ENCODE measurements at places on chromosomes 12 and 14.

DNA sequence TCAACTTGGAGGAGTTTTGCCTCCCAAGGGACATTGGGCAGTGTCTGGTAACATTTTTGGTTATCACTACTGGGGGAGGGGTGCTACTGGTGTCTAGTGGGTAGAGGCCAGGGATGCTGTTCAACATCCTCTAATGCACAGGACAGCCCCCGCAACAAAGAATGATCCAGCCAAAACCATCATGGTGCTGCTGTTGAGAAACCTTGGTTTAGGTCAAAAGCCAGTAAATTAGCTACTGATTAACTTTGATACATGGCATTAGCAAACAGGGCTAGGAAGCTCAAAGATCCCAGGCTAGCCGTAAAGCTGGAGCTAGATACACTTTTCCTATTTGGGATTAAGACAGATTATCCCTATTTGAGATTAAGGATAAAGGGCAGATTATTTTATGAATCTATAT lies 8.8 kb downstream of the ALKBH2 start:
- H3K4me3 ChIP-seq: no peak overlapping the region
- no peaks in the 10 kb centered on the region for H3K4me1 ChIP-seq
- no peaks in the 10 kb centered on the region for H3K27me3 ChIP-seq
- H3K36me3 ChIP-seq: peaks cover 2% of the 10 kb centered on the region

- no peak overlapping the region for H3K27ac ChIP-seq
- no peak for DNase-seq
- H3K4me1 ChIP-seq: peaks cover 6% of the 10 kb centered on the region
Observed at GRCh38 chr12:109760930-109761921, 47.6 kb downstream of the FAM222A start.

- H3K36me3 ChIP-seq: no peaks in the 10 kb centered on the region
- DNase-seq: no peak
- no peaks in the 10 kb centered on the region for H3K27me3 ChIP-seq
- H3K4me3 ChIP-seq: no peak overlapping the region
Observed at GRCh38 chr12:45580356-45580969, 149.0 kb upstream of the ARID2 start.

GRCh38 chr12:19288603-19289244 lies 150.6 kb upstream of the AEBP2 start:
- DNase-seq: no peak
- H3K4me1 ChIP-seq: no peaks in the 10 kb centered on the region
- H3K36me3 ChIP-seq: no peaks in the 10 kb centered on the region

- H3K36me3 ChIP-seq: no peaks in the 10 kb centered on the region
- H3K4me1 ChIP-seq: peaks cover 11% of the 10 kb centered on the region
- H3K4me3 ChIP-seq: no peak overlapping the region
- no peak for DNase-seq
- H3K27ac ChIP-seq: no peak overlapping the region
Observed at GRCh38 chr14:100841761-100842403, 16.0 kb downstream of the MEG3 start.

DNA sequence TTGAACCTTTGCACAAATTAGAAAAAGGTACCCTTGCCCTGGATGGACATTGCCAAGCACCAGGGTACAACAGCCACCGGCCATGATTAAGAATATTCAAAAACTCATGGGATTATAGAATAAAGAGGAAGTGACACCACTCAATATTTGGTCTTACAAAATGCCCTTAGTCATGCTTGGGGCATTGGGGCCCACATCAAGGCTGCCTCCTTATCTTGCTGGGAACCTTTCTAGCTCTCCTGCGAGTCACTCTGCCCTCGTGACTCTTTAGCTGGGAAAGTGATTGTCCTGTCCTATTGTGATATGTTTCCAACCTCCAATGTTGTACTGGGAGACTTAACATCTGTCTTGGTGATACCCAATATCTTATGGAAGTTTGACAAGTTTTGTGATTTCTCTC lies 57.8 kb downstream of the GTF2A1 start:
- no peaks in the 10 kb centered on the region for H3K36me3 ChIP-seq
- H3K27ac ChIP-seq: no peak overlapping the region
- no peaks in the 10 kb centered on the region for H3K27me3 ChIP-seq
- no peak for DNase-seq
- peaks cover 1% of the 10 kb centered on the region for H3K4me1 ChIP-seq
- H3K4me3 ChIP-seq: no peak overlapping the region

DNA sequence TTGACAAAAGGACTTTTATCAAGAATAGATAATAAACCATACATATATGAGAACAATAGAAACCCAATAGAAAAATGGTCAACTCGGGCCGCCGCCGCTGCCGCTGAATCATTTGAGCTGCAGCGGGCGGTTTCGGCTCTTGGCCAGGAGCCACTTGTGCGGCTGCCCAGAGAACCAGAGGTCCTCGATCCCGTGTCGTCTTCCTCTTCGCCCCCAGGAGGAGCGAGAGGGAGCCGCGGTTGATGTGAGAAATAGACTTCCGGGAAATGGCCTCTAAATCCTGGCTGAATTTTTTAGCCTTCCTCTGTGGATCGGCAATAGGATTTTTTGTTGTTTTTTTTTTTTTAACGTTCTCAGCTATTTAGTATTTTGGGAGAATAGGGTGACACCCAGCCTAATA lies 44.8 kb downstream of the CPSF6 start:
- no peak overlapping the region for H3K4me3 ChIP-seq
- H3K27ac ChIP-seq: no peak overlapping the region
- H3K36me3 ChIP-seq: no peaks in the 10 kb centered on the region
- H3K4me1 ChIP-seq: no peaks in the 10 kb centered on the region

GRCh38 chr14:58777541-58777979 lies 139.8 kb downstream of the DACT1 start:
- no peaks in the 10 kb centered on the region for H3K27me3 ChIP-seq
- H3K4me1 ChIP-seq: 0 out of 2 replicates have a peak, but pooled peaks cover 2% of the 10 kb centered on the region
- no peak overlapping the region for H3K27ac ChIP-seq
- H3K36me3 ChIP-seq: no peaks in the 10 kb centered on the region
- DNase-seq: no peak

DNA sequence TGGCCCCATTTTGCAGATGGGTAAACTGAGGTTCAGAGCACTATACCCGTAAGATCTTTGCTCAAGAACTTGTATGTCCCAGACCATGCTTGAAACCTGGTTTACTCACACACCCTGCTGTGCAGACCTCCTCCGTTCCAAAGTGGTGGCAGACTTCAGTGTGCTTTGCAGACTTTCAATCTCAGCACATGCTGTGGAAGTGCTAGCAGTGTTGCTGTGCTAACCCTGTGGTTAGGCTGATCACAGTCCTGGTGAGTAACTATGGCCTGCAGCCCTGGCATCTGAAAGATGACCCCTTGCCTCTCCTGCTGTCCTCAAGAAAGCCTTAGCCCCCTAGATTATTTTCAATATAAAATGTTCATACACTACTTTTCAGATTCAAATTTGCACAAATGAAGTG lies 450.6 kb downstream of the DPF3 start:
- H3K4me3 ChIP-seq: no peak overlapping the region
- H3K4me1 ChIP-seq: no peaks in the 10 kb centered on the region
- H3K27me3 ChIP-seq: no peaks in the 10 kb centered on the region
- H3K27ac ChIP-seq: no peak overlapping the region

GRCh38 chr14:20499881-20500280 lies 5.5 kb upstream of the RNASE10 start:
- no peak for DNase-seq
- H3K27me3 ChIP-seq: no peaks in the 10 kb centered on the region
- H3K36me3 ChIP-seq: no peaks in the 10 kb centered on the region
- H3K27ac ChIP-seq: no peak overlapping the region
- H3K4me3 ChIP-seq: no peak overlapping the region

DNA sequence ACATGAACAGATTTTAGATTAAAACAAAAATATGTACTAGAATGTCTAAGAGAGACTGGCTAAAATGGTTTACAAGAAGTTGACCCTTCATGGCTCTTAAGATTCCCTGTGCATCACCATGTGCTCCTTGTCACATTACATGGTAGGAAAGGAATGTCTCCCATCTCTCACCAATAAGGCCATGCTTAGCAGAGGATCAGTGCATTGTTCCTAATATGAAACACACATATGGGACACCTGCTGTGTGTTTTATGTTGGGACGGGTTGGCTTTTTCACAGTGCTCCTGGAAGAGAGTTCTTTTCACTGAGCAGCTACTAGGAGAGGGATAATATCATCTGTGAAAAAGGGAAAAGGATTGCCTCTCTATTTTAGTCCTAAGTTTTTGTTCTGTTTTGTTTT lies 9.6 kb downstream of the PFKM start:
- H3K27ac ChIP-seq: no peak overlapping the region
- H3K27me3 ChIP-seq: no peaks in the 10 kb centered on the region
- H3K4me1 ChIP-seq: no peaks in the 10 kb centered on the region
- H3K4me3 ChIP-seq: no peak overlapping the region
- peaks cover 17% of the 10 kb centered on the region for H3K36me3 ChIP-seq
- DNase-seq: no peak

GRCh38 chr12:14664434-14665023 lies 31.9 kb downstream of the GUCY2C start:
- DNase-seq: no peak
- H3K4me3 ChIP-seq: no peak overlapping the region
- H3K4me1 ChIP-seq: peaks cover 4% of the 10 kb centered on the region
- no peak overlapping the region for H3K27ac ChIP-seq

DNA sequence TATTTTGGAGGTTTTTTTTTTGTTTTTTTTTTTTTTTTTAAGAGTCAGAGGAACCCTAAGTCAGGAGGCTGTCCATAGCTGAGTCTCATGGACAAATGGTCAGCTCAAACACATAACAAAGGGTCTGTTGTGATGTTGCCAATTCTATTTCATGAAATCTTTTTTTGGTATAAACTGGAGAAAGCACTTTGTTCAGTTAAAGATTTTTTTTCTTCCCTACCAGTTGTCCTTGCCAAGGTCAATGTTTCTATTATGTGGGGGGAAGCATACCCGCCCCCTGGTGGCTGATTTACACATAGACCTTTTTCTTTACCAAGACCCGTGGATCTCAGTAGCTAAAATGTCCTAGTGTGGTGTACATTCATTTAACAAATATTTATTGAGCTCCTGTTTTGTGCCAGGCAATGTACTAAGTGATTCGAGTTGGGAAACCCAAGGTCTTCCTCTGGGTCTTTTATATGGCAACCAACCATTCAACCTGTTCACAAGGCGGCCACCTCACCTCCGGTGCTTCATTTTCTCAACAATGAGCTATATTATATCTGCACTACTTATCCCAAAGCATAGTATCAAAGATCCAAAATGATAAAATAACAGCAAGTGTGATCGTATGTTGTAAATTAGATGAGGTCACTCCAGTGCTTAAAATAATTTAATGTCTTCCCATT lies 214.5 kb downstream of the PAH start:
- no peaks in the 10 kb centered on the region for H3K27me3 ChIP-seq
- H3K27ac ChIP-seq: no peak overlapping the region
- no peaks in the 10 kb centered on the region for H3K4me1 ChIP-seq
- no peak overlapping the region for H3K4me3 ChIP-seq

DNA sequence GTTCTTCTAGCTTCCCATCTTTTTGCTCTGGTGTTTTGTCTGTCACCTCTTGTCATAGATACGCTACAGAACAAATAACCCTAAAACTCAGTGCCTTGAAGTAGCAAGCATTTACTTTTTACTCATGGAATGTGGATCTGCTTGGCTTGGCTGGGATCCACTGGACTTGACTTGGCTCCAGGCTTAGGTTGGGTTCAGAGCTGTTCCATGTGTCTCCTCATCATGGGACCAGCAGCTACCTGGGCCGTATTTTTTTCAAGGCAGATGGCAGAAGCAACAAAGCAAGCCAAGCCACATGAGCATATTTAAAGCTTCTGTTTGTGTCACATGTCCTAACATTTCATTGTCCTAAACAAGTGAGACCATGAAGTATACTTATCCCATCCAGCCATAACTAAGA lies 48.7 kb upstream of the ATF1 start:
- no peaks in the 10 kb centered on the region for H3K27me3 ChIP-seq
- no peak overlapping the region for H3K4me3 ChIP-seq
- H3K4me1 ChIP-seq: no peaks in the 10 kb centered on the region
- DNase-seq: no peak
- no peaks in the 10 kb centered on the region for H3K36me3 ChIP-seq

DNA sequence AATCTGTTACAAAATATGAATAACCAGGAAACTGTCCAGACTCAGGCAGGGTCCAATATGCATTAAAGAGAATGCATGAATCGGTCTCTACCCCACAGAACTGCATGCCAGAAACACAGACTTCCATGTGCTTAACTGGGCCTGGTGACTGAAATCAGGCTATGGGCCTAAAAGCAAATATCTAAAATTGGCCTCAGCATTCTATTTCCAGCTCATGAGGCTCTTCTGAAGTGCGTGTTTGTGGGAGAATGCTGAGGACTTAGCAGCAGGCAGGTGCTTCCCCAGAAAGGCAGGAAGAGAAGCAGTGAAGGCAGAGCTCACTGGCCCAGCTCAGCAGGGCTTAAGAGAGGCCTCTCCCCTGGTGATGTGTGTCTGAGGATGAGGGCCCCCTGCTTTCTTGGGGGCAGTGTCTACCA lies 48.5 kb downstream of the ADGRD1 start:
- DNase-seq: no peak
- no peak overlapping the region for H3K27ac ChIP-seq
- H3K27me3 ChIP-seq: no peaks in the 10 kb centered on the region
- H3K4me3 ChIP-seq: no peak overlapping the region

DNA sequence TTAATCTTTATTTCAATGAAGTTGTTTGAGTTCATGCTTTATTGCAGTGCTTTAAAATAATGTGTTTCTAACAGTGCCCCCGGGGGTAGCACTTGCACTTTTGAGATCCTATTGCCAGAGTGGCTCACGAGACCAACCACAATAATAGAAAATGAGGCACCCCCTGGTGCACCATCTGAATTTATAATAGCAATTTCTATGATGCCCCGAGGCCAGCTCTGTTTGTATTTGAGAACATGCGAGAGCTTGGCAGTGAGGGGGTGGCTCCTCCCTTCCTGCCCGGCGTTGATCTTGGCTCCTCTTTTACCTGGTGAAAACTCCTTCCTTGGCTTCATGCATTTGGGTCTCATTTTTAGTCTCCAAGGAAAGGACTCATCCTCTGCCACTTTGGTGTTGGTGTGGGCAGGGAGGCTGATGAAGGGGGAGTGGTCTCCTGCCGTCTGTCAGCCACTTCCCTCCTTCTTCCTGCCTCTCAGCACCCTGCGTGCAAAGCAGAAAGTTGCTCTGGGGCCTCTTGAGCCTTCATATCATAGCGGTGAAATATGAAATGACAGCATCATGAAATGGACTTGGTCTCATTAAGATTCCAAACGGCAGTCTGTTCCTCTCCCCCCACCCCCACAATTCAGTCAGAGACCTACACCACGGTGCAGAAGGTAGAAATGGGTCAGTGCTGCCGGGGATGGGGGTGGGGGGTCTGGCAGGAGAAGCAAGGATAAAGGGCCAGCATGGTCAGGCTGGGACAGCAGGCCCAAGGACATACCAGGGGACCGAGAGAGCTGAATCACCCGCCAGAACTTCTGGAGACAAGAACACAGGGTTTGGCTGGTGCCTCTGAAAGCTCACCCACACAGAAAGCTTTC lies 17.7 kb upstream of the NRXN3 start:
- H3K27ac ChIP-seq: no peak overlapping the region
- no peaks in the 10 kb centered on the region for H3K27me3 ChIP-seq
- DNase-seq: no peak
- H3K4me3 ChIP-seq: no peak overlapping the region
- 0 out of 2 replicates have a peak, but pooled peaks cover 2% of the 10 kb centered on the region for H3K4me1 ChIP-seq
